CD4-positive, alpha-beta T cell (primary cell): ENCODE measurements at places on chromosomes 5 and 9.

DNA sequence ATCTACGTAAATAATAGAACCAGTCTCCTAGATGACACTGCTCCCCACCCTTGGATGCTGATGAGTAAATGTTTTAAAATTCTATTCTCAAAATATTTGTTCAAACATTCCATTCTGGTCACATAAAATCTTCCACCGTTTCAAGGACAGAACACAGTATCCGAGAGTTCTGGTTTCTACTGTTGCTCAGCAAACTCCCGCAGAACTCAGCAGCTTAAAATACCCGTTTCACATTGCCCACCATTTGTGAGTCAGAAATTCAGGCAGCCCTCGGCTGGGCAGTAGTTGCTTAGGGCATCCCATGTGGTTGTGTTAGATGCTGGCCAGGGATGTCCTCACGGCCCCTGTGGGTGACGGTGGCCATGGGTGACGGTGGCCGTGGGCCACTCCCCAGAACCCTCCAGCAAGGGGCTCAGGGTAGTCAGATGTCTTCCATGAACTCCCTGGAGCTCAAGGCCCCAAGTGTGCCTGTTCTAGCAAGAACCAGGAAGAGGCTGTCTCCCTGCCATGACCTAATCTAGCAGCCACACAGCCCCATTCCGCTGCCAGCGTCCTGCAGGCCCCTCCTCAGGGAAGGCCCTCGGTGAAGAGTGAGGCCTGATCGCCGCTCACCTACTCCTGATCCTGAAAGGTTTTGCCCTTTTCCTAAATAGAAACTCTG is 17.4 kb downstream of the MGAT1 start:
- peaks cover 36% of the 10 kb centered on the region for H3K4me1 ChIP-seq
- no peak overlapping the region for H3K4me3 ChIP-seq
- peaks cover 22% of the 10 kb centered on the region for H3K36me3 ChIP-seq
- no peak for DNase-seq
- H3K27me3 ChIP-seq, result no peaks in the 10 kb centered on the region

DNA sequence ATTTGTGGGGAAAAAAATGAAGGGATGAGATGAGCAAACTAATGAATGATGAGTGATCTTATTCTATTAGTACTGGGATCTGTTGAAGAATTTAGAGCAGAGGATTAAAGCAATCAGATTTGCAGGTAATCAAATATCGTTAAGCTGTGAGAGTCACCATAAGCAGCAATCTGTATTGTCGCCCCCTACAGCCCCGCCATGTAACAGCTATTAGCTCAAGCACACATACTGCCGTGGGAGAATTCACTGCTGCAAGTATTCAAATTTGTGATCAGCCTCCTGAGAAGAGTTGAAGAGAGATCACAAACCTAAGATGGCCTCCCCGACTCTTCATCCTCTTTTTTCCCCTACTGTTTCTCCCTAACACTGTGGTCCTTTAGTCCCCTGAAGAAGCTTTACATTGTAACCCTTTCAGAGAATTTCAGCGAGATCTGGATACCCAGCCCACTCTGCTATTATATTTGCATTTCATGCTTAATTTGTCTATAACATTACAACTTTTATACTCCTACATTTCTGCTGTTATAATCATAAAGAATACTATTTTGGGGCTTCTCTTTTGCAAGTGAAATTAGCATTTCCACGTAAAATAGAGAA is 28.5 kb upstream of the PHF24 start:
- peaks cover 5% of the 10 kb centered on the region for H3K27me3 ChIP-seq

DNA sequence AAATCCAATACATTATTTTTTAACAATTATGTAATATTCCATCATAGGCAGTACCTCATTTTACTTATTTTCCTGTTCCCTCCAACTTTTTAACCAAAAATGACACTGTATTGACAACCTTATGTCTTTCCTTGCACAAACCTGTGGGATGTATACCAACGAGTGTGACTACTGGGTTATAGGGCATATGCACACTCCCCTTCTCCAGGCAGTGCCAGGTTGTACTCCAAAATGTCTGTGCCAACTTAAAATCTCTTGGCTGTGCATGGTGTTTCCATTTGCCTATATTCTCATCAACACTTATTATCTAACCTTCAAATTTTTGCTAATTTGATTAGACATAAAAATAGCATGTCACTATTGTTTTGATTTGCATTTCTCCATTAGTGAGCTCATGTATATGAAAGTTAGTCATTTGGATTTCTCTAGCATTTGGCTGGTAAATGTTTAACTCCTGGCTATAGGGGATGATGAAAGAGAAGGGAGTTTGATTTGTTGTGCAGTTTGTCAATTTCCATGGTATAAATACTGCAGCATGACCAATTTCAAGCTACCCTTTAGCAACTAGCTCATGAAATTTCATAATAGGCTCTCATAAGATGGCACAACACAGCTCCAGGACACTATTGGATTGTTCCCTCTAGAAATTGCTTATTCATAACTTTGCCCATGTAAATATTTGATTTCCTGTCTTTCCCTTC is 129.9 kb downstream of the BAAT start:
- no peak overlapping the region for H3K27ac ChIP-seq
- no peak overlapping the region for H3K4me3 ChIP-seq
- no peaks in the 10 kb centered on the region for H3K4me1 ChIP-seq
- no peaks in the 10 kb centered on the region for H3K36me3 ChIP-seq

GRCh38 chr5:100861148-100861547 is 41.9 kb downstream of the ST8SIA4 start:
- H3K27ac ChIP-seq, result no peak overlapping the region
- H3K4me1 ChIP-seq, result no peaks in the 10 kb centered on the region
- peaks cover 15% of the 10 kb centered on the region for H3K36me3 ChIP-seq
- H3K4me3 ChIP-seq, result no peak overlapping the region
- no peaks in the 10 kb centered on the region for H3K27me3 ChIP-seq

- H3K36me3 ChIP-seq, result peaks cover 26% of the 10 kb centered on the region
- DNase-seq, result no peak
- no peaks in the 10 kb centered on the region for H3K27me3 ChIP-seq
- no peak overlapping the region for H3K4me3 ChIP-seq
Observed at GRCh38 chr9:137739371-137740309, 120.8 kb downstream of the EHMT1 start.

GRCh38 chr5:65674749-65675148 is 47.2 kb downstream of the SGTB start:
- H3K4me3 ChIP-seq, result no peak overlapping the region
- H3K36me3 ChIP-seq, result peaks cover 68% of the 10 kb centered on the region
- DNase-seq, result no peak
- H3K4me1 ChIP-seq, result peaks cover 4% of the 10 kb centered on the region

DNA sequence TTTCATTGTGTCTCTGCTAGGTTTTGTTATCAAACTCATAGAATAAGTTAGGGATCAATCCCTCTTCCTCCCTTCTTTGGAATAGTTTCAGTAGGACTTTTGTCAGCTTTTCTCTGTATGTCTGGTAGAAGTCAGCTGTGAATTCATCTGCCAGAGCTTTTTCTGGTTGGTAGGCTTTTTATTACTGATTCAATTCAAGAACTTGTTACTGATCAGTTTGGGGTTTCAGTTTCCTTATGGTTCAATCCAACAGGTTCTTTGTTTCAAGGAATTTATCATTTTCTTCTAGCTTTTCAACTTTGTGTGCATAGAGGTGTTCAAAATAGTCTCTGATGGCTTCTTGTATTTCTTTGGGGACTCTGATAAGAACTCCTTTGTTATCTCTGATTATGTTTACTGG is 221.7 kb downstream of the FGF10 start:
- no peaks in the 10 kb centered on the region for H3K27me3 ChIP-seq
- no peak overlapping the region for H3K4me3 ChIP-seq
- H3K36me3 ChIP-seq, result no peaks in the 10 kb centered on the region
- H3K4me1 ChIP-seq, result no peaks in the 10 kb centered on the region

GRCh38 chr5:170315154-170315553 is 17.6 kb upstream of the LCP2 start:
- no peak for DNase-seq
- H3K4me1 ChIP-seq, result peaks cover 52% of the 10 kb centered on the region
- H3K27ac ChIP-seq, result no peak overlapping the region
- H3K36me3 ChIP-seq, result no peaks in the 10 kb centered on the region
- H3K4me3 ChIP-seq, result no peak overlapping the region

GRCh38 chr9:117205806-117206205 is 209.1 kb downstream of the ASTN2 start:
- no peaks in the 10 kb centered on the region for H3K36me3 ChIP-seq
- no peak overlapping the region for H3K27ac ChIP-seq
- DNase-seq, result no peak
- no peak overlapping the region for H3K4me3 ChIP-seq
- H3K4me1 ChIP-seq, result no peaks in the 10 kb centered on the region
- no peaks in the 10 kb centered on the region for H3K27me3 ChIP-seq

GRCh38 chr5:139634028-139634325 is 14.2 kb upstream of the CXXC5 start:
- H3K4me3 ChIP-seq, result no peak overlapping the region
- H3K27me3 ChIP-seq, result no peaks in the 10 kb centered on the region
- H3K36me3 ChIP-seq, result peaks cover 12% of the 10 kb centered on the region
- H3K27ac ChIP-seq, result no peak overlapping the region
- peaks cover 52% of the 10 kb centered on the region for H3K4me1 ChIP-seq

GRCh38 chr5:2658447-2658846 is 93.0 kb downstream of the IRX2 start:
- no peaks in the 10 kb centered on the region for H3K36me3 ChIP-seq
- H3K27me3 ChIP-seq, result no peaks in the 10 kb centered on the region
- no peak overlapping the region for H3K4me3 ChIP-seq

DNA sequence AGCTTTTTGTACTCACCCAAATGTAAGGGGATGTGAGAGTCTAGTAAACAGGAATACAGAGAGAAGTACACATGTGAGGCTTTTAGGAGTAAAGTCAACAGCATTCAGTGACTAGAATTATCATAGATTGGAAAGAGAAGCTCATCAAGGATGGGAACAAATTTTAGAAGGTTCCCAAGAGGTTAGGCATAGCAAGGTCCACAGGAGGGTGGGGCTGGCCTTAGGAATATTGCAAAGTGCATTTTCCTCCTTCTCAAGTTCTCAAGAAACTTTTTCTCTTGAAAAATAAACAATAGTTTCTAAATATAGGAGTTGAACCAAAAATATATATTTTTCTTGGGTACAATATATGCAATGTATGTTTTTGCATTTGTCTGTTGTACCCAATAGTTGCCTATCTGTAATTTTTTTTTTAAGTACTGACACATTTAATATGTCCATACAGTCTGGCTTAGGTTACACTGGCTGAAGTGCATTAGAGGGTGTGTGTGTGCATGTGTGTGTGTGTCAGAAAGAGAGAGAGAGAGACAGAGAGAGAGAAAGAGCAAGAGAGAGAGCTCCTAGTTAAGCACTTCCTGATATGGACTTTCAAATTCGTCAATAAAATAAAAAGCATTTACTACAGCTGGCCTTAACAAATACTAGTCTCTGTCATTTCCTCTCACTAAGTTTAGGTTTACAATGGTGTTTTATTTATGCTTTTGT is 62.2 kb downstream of the SNX18 start:
- peaks cover 2% of the 10 kb centered on the region for H3K4me1 ChIP-seq
- H3K27me3 ChIP-seq, result no peaks in the 10 kb centered on the region
- no peak overlapping the region for H3K27ac ChIP-seq

DNA sequence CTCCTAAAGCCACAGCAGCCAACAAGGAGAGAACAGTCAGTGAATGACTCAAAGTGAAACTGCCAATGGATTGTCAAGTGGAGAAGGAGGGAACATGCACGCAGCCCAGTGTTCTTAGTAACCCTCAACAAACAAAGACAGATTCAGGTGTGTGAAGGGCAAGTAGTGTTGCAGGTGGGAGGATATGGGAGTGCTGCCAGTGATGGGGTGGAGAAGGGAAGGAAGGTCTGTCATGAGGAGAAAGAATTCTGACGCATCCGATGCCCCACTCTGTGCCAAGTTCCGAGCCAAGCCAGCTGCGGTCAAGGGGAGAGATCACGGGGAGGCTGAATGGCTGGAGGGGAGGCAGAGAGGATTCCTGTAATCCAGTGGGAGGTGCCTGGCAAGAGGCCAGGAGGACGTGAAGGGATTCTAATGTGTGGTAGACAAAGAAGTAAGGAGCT is 56.5 kb downstream of the CAST start:
- H3K27me3 ChIP-seq, result no peaks in the 10 kb centered on the region
- peaks cover 11% of the 10 kb centered on the region for H3K36me3 ChIP-seq
- no peak for DNase-seq
- H3K4me1 ChIP-seq, result peaks cover 15% of the 10 kb centered on the region
- no peak overlapping the region for H3K4me3 ChIP-seq
